Activated T-cell treated with anti-CD3 and anti-CD28 coated beads, Interleukin-2, amount 50 U/mL, for 72 hours (primary cell): ENCODE measurements at places on chromosomes 11 and 22.
A peak's percentile ranks its signal among the peaks of the same experiment; 100 is the strongest.

GRCh38 chr22:31715147-31715778 lies 34.7 kb downstream of the PRR14L start:
- DNase-seq: no peak

DNA sequence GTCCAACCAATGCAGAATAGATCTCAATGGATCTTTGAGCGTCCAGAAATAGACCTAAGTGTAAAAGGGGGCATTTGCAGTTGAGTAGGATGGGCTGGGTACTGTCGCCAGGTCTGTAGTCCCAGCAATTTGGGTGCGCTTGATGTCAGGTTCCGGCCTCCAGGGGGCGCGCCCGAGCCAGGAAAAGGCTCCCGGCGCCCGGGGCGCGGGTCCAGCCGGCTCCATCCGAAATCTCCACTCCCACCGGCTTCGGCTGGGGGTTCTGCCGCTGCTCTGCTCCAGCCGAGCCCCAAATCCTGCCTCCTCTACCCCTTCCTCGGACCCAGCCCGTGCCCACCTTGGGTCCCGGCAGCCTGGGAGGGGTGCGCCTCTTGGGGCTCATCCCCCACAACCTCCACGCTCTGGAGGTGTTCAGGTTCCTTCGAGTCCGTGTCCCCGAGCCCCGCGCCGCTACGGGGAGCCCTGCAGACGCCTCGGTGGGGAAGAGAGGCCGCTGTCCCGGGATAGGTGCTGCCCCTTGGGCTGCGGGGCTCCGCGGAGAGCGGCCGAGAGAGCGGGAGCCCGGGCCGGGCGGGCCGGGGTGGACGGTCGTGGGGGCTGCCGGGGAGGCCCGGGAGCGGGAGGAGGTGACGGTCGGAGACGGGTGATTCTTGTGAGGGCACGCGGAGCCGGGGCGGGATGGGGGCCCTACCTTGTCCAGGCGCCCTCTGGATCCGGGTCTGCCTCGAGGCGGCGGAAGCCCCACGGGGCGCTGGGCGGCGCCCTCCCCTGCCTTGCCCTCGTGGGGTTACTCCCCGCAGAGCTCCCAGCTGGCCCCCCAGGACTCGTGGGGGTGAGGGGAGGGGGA lies 13.0 kb upstream of the CYB5R3 start:
- DNase-seq: peak; percentile 88

DNA sequence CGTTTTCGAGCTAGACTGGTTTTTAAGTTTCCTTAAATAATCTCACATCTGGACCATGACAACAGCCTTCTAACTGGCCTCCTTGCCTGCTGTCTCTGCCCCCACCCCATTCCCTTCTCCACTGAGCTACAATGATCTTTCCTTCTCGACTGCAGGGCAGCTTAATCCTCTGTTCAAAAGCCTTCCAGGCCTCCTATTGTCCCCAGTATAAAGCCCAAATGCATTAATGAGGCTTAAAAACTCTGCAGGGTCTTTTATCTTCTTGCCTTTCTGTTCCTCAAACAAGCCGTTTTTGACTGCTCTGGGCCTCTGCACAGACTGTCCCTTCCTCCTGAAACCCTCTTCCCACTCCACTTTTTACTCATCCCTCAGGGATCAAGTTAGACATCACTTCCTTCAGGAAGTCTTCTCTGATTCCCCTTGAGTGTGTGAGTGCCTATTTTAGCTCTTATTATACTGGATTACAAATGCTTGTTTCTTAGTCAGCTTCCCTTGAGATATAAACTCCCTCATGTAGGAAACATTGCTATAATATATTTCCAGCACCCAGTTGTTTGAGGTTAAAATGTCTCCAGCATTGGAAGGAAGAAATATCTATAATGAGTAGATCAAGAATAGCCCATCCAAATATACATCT lies 23.6 kb upstream of the PAMR1 start:
- DNase-seq: no peak

GRCh38 chr11:2385156-2386151 lies 8.3 kb downstream of the CD81 start:
- no peak for DNase-seq

- DNase-seq: no peak
Observed at GRCh38 chr11:44015624-44016007, 32.2 kb upstream of the ACCSL start.

- no peak for DNase-seq
Observed at GRCh38 chr11:8386134-8386864, 122.6 kb upstream of the LMO1 start.

- peak; percentile 56 for DNase-seq
Observed at GRCh38 chr22:45009606-45010531, at the start of gene PHF21B. PHF21B (minus strand) TSS chr22:45010005; CDS start chr22:45009549, 456 bp downstream.

DNA sequence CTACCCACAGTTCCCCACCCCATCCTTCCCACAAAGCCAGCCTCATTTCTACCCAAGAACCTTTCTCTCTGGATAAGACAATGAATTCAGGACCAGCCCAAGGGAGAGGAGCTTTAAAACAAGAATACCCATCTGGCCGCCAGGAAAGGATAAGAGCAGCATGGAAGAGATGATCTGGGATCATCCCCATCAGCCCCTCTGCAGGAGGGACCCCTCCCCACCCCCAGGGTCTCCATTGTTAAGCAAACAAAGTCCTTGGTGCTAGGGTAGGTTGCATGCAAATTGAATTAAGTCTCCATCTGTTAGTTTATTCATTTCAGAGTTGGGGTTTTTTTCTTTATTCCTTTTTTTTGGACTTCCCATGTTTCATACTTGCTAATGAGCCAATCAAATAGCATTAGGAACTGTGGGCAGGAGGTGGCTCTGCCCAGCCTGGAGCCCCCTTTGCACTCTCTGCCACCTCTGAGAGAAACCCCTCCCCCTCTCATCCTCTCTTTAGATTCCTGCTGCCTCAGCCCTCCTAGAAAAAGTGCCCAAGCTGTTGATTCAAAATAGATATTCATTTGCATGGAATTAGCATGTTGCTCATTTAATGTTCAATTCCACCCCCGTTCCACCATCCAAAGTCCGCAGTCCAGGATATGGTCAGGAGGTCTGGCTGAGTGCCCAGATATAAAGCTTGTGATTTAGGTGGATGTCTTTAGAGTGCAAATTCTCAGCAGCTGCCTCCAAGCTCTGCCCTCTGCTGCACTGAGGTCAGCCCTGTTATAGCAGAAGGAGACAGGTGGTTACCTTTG lies 138.5 kb upstream of the NCAM1 start:
- DNase-seq: no peak

DNA sequence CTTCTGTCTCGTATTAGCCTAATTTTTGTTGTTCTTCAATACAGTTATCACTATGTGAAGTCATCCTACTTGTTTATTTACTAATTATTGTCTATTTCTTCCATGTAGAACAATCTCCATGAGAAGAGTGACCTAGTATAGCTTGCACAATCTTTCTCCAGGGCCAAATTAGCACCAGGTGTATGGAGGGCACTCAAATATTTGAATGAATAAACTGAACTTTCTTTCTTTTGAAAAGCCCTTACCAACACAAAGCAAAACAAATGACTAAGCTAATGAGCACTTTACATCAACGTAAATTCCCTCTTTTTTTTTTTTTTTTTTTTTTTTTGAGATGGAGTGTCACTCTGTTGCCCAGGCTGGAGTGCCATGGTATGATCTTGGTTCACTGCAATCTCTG lies 34.2 kb downstream of the ABTB2 start:
- DNase-seq: no peak

GRCh38 chr11:3815845-3816244 lies 7.5 kb downstream of the PGAP2 start:
- DNase-seq: no peak

GRCh38 chr22:19905347-19906276 lies 36.0 kb upstream of the COMT start:
- DNase-seq: no peak

GRCh38 chr11:122045181-122045586 lies 70.8 kb downstream of the BLID start:
- DNase-seq: no peak

DNA sequence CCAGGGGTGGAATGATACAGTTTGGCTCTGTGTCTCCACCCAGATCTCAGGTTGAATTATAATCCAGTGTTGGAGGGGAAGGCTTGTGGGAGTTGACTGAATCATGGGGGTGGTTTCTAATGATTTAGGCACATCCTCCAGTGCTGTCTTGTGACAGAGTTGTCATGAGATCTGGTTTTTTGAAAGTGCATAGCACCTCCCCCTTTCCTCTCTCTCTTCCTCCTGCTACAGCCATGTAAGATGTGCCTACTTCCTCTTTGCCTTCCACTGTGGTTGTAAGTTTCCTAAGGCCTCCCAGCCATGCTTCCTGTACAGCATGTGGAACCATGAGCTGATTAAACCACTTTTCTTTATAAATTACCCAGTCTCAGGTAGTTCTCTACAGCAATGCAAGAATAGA lies 45.1 kb downstream of the THAP12 start:
- DNase-seq: no peak

GRCh38 chr11:17722000-17722643 lies 2.8 kb downstream of the MYOD1 start:
- no peak for DNase-seq

DNA sequence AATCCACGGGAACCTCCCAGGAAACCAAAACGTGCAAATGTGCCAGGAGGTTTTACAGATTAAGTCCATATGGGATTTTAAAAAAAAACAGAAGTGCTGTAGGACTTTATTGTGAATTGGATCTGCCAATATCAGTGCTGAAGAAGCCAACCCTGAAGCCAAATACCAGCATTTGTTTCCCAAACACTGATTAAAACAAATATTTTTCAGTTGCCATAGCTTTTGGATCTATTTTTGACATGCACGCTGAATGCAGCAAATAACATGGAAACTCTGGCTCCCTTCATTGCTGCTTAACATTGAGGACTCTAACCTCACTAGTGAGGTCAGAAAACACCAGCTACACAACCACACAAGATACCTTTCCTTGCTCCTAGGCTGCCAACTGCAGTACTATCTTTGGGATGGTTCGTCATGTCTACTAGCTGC lies 28.4 kb upstream of the SIK2 start:
- DNase-seq: no peak

DNA sequence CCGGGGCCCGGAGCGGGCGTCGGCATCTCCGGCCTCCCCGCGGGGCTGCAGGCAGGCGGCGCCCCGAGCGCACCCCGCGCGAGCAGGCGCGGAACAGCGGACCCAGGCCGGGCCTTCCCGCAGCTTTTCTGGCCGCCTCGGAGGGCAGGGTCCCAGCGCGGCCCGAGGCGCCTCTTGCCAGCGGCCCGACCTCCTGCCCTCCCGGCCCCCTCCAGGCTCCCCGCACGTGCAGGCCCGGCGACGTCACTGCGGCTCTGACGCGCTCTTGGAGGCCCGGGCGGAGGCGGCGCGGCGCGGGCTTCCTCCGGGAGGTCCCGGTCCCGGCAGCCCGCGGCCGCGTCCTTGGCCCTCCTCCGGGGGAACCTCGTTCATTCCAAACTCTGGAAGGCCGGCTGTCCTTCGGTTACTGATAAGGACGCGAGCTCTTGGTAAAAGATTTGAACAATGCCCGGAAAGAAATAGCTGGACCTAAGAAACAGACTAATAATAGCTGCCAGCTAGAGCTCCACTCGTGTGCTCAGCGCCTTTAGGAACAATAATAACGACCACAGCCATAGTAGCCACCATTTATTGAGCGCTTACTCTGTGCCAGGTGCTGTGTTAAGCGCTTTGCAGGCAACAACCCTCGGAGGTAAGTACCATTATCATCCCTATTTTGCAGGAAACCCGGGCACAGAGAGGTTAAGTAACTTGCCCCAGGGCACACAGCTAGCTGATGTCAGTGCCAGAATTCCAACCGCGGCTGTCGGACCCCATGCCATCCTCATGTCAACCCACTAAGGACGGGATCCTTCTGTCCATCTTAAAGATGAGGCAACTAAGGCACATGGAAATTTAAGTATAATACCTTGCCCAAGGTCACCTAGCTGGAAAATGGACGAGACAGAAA lies 39.1 kb upstream of the CREB3L1 start:
- peak; percentile 74 for DNase-seq

- DNase-seq: no peak
Observed at GRCh38 chr11:38796281-38796680, 2198.2 kb upstream of the RAG2 start.

DNA sequence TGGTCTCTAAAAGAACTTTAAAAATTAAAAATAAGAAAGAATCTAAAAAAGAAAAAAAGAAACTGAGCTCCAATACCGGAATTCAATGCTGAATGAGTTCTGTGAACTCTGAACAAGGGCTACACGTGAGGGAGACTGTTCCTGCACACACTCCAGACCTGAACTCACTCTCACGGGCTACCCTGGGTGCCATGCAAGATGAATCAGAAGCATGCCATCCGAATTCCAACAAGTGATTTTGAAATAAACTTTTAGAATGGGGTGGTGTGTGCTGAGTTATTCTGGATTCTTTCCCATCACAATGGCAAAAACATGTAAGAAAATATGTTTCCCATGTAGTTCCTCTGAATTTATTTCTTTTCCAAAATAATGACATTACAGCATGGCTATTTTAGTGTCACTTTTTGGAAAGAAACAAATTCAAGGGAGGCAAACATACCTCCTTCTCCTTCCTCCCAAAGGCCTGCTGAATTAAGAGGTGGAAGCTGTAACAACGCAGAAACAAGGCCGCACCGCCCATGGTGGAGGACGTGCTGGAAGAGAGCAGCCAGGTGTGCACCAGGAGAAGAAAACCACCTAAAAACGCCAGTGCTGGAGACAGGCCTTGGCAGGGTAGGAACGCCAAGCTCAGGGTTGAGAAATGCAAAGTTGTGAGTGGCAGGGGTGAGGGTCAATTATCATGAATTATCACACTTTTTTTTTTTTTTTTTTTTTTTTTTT lies 63.2 kb upstream of the ARFGAP3 start:
- DNase-seq: no peak

DNA sequence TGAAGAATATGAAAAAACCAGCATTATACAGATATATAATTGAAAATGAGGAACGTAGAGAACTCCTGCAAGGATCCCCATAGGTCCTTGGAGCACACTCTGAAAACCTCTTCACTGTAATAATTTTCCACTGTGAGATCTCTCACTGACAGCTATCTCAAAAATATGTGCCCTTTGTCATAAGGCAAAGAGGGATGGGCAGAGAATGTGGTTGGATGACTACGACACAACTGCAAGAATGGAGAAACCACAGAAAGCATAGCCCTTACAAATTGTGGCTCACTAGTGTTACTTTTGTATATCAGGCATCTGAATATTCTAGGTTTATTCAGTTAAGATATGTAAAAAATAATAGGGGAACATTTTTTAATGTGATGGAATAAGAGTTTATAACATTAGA lies 7.9 kb upstream of the CTSC start:
- no peak for DNase-seq

DNA sequence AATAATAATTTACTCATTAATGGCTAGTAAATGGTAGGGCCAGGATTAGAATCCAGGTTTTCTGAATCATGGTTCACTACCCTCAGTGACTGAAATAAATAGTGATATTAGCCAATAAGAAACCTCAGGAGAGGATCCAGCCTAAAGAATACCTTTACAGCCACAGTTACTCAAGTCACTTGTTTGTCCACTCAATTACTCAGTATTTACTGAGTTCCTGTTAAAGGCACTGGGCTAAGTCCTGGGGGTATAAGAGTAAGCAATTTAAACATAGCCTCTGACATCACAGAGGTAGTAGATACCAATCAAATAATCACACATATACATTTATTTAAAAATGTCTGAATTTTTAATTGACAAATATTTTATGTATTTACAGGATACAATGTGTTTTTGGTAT lies 56.8 kb upstream of the GAB2 start:
- no peak for DNase-seq
